Stimulated activated naive B cell treated with anti-CD40 and anti-IgM and Interleukin-4, amounts not matched to agents 10 μg/mL and 1 μg/mL and 100 μg/mL, for 72 hours (primary cell): ENCODE measurements at places on chromosomes 1 and 21.

GRCh38 chr1:232452117-232452516, 177.8 kb downstream of the SIPA1L2 start:
- no peaks in the 10 kb centered on the region for H3K36me3 ChIP-seq
- DNase-seq: no peak
- H3K27ac ChIP-seq: no peak overlapping the region
- no peaks in the 10 kb centered on the region for H3K4me1 ChIP-seq
- no peaks in the 10 kb centered on the region for H3K27me3 ChIP-seq

- H3K27ac ChIP-seq: no peak overlapping the region
- no peak for DNase-seq
- peaks cover 3% of the 10 kb centered on the region for H3K4me1 ChIP-seq
- no peak overlapping the region for H3K4me3 ChIP-seq
- no peaks in the 10 kb centered on the region for H3K36me3 ChIP-seq
Observed at GRCh38 chr1:112056354-112056753, 66.9 kb upstream of the KCND3 start.

DNA sequence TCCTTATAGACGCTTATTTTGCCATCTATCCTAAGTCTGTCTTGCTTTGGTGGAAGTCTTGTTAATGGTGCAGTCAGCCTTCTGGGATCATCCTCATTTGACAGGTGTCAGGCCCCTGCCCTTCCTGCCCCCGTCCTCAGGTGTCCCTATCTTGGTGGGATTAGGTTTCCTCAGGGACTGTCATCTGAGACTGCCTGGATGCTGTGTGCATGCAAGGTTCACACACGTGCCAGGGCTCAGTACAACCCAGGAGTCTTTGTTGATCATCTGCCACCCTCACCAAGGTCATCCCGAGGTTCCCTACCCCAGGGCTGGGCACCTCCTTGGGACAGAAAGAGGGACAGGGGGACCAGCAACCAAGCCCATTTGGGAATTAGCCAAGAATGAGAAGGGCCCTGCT, 18.0 kb downstream of the PADI2 start:
- no peaks in the 10 kb centered on the region for H3K36me3 ChIP-seq
- no peaks in the 10 kb centered on the region for H3K27me3 ChIP-seq
- H3K4me1 ChIP-seq: peaks cover 7% of the 10 kb centered on the region

GRCh38 chr1:24666794-24667193, 23.7 kb downstream of the SRRM1 start:
- no peak for DNase-seq
- H3K36me3 ChIP-seq: peaks cover 28% of the 10 kb centered on the region
- H3K4me3 ChIP-seq: no peak overlapping the region

DNA sequence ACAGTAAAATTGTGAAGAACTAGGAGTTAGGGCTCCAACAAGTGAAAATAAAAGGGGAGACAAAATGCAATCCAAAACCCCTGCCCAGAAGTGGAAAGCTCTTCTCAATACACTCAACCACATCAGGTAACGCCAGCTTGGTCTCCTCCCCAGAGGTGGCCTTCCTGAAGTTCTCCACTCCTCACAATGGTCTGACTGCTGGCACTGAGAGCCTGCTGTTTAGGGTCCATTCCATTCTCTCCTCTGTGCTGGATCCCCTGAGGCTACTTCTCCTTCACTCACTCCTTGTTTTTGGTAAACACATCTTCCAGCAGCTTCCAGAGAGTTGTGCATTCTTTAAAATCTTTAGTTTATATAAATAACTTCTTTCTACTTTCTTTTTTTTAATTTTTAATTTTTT, 189.5 kb downstream of the KCNT2 start:
- H3K27me3 ChIP-seq: no peaks in the 10 kb centered on the region
- no peaks in the 10 kb centered on the region for H3K36me3 ChIP-seq
- H3K4me1 ChIP-seq: no peaks in the 10 kb centered on the region
- H3K27ac ChIP-seq: no peak overlapping the region
- no peak overlapping the region for H3K4me3 ChIP-seq

DNA sequence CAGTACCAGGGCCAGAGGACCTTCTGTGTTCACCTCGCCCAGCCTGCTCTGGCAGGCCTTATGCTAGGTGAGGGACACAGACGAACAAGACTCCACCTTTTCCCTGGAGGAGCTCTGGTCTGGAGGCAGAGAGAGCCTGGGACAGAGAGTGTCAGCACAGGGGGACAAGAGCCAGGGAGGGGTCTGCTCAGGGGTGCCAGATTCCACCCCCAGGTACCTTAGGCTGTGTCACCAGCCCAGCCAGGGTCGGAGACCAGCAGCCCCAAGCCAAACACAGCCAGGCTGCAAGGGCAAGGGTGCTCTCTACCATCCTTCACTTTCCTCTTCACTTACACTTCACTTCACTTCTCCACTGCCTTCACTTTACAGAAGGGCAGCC, 4.3 kb upstream of the LRP8 start:
- H3K27me3 ChIP-seq: no peaks in the 10 kb centered on the region
- DNase-seq: no peak
- H3K4me3 ChIP-seq: no peak overlapping the region

DNA sequence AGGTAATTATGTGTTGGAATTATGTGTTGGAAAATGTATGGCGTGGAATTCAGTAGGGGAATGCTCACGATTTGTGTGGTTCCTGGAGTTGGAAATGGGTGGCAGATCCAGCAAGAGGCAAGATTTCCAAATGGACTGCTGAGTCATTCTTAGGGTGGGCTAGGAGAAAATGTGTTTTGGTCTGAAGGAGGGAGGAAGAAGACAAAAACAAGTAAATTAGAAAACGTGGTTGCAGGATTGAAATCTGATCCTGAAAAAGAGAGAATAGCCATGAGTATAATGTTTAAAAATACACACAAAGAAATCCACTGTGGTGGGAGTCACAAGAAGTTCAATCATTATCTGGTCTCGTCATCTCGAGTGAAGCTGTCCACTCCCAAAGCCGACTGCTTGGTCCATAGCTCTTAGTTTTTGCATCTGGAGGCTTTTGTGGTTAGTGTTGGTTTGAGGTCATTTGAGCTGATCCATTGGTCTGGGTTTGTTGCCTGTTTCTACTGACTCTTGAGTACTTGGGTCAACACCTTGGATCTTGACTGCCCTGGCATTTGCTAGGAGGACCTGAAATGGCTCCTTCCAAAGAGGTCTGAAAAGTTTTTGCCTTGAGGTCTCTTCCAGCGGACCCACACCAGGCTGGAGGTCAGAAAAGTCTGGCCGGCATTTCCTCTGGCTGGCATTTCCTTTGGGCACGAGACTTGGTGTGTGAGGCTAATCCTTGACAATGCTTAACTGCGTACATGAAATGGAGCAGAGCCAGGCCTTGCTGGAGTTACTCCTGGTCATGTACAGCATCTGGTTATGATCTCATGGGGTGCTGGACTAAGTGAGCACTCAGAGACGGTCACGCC, 9.2 kb downstream of the MX2 start:
- H3K4me1 ChIP-seq: peaks cover 59% of the 10 kb centered on the region
- H3K27me3 ChIP-seq: no peaks in the 10 kb centered on the region
- DNase-seq: no peak
- no peak overlapping the region for H3K27ac ChIP-seq

GRCh38 chr1:216332462-216332861, 90.8 kb downstream of the USH2A start:
- no peaks in the 10 kb centered on the region for H3K36me3 ChIP-seq
- no peak overlapping the region for H3K27ac ChIP-seq
- no peak for DNase-seq
- H3K4me3 ChIP-seq: no peak overlapping the region
- no peaks in the 10 kb centered on the region for H3K27me3 ChIP-seq

DNA sequence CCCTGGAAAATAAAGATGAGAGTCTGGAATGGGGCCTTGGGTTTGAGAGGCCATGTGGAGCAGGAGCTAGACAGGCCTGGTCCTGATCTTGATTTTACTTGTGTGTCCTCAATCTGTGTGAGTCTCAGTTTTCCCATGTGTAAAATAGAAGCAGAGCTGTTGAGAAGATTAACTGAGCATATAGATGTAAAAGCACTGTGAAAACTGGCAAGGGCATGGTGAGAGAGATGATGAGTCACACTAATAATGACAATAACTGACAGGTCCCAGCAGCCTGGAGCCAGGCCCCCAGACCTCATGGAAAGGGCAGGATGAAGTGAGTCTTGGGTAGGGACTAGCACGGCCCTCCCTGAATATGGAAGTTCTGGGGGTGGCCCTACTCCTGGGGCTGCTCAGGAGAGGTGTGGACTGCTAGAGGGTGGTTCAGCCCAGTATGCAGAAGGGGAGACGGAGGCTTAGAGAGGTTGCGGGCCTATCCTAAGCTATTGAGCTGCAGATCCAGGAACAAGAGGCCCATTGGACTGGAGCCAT, 2.8 kb upstream of the AHDC1 start:
- H3K4me1 ChIP-seq: peaks cover 25% of the 10 kb centered on the region
- DNase-seq: no peak
- no peaks in the 10 kb centered on the region for H3K27me3 ChIP-seq
- H3K4me3 ChIP-seq: no peak overlapping the region
- peak overlapping the region; percentile 63 for H3K27ac ChIP-seq

DNA sequence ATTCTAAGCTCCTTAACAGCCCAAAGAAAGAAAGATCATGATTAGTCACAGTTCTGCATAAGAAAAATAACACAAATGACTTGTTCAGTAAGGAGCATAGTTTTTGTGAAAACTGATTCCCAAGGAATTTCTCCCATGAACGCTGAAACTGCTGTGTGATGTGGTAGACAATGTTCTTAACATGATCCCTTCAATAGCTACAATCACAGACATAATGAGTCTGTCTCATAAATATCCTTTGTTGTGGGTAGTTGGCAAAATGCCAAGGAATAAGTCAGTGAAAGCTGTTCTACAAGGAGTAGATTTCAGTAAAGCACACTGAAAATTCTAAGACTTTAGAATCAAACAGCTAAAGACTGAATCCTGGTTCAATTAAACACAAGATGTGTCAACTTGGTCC, 404.8 kb downstream of the HLX start:
- no peak for DNase-seq
- no peak overlapping the region for H3K27ac ChIP-seq
- H3K4me1 ChIP-seq: no peaks in the 10 kb centered on the region
- no peak overlapping the region for H3K4me3 ChIP-seq

DNA sequence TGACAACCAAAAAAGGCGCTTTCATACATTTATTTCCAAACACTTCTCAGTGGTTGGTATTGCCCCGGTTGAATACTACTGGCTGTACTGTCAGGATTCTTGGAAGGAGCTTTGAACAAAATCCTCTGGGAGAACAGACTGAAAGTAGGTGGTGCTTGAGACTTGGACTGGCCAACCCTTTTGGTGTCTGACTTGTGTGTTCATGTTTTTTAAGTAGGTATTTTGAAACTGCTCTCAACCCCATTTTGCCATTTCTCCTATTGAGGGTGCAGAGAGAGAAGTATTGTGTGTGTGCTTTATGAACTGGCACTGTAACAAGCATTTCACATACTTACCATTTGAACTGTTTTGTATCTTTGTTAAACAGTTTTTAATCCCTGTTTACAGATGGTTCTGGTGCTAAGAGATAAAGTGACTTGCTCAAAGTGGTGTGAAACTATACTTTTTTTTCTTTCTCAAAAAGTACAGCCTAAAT, 21.2 kb downstream of the ARID1A start:
- peak overlapping the region; percentile 17 for H3K4me3 ChIP-seq
- H3K36me3 ChIP-seq: peaks cover 34% of the 10 kb centered on the region
- no peak overlapping the region for H3K27ac ChIP-seq
- H3K4me1 ChIP-seq: peaks cover 51% of the 10 kb centered on the region

- DNase-seq: no peak
- no peak overlapping the region for H3K27ac ChIP-seq
- H3K4me1 ChIP-seq: no peaks in the 10 kb centered on the region
- peaks cover 2% of the 10 kb centered on the region for H3K36me3 ChIP-seq
- no peak overlapping the region for H3K4me3 ChIP-seq
- peaks cover 44% of the 10 kb centered on the region for H3K27me3 ChIP-seq
Observed at GRCh38 chr1:38326135-38326534, 279.5 kb upstream of the POU3F1 start.

DNA sequence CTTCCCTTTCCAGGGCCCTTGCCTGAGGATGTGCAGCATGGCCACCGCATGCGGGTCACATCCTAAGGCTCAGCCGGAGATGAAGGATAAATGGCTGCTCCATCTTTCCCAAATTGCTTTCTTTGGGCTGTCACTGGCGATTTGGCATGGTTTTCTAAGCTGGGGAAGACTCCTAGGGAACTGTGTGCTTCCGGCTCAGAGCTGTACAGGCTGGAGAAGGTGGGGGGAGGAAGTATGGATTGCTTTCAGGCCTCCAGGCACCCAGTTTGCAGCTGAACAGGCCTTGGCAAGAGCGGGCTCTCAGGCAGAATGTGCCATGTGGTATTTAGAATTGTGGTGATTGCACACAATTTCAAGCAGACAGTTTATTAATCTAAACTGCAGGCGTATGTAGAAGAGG, 48.9 kb downstream of the TMEM53 start:
- H3K27me3 ChIP-seq: no peaks in the 10 kb centered on the region
- no peak overlapping the region for H3K27ac ChIP-seq
- DNase-seq: no peak
